ENCODE measurements at places on chromosomes 7 and 10.

- peaks cover 6% of the 10 kb centered on the region for H3K27me3 ChIP-seq
- no peak for DNase-seq
- no peak overlapping the region for H3K27ac ChIP-seq
- H3K4me3 ChIP-seq, result no peak overlapping the region
- H3K4me1 ChIP-seq, result no peaks in the 10 kb centered on the region
Measured at GRCh38 chr10:80908611-80909010, 370.9 kb downstream of the SH2D4B start.

DNA sequence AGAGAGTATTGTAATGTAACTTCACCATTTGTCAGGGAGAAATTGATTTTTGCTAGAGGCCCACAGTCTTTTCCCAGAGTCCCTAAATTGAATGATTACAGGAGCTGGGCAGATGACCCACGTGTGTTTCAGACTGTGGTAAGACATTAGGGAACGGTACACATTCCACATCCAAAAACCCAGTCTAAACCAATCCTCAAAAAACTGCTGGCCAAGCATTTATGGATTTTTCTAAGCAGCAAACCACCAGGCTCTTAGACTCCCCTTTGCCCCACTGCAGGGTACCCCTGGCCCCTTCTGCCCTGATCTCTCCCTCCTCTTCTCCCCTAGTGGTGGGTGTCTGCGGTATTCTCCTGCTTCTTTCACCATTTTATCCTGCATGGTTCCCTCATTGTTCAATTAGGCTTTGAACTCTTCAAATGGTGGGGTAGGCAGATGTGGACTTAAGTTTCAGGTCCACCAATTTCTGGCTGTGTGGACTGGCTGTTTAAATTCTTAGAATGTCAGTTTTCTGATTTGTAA, 135.5 kb upstream of the SORCS3 start:
- H3K27ac ChIP-seq, result no peak overlapping the region
- H3K27me3 ChIP-seq, result peaks cover 17% of the 10 kb centered on the region
- no peak overlapping the region for H3K4me3 ChIP-seq

DNA sequence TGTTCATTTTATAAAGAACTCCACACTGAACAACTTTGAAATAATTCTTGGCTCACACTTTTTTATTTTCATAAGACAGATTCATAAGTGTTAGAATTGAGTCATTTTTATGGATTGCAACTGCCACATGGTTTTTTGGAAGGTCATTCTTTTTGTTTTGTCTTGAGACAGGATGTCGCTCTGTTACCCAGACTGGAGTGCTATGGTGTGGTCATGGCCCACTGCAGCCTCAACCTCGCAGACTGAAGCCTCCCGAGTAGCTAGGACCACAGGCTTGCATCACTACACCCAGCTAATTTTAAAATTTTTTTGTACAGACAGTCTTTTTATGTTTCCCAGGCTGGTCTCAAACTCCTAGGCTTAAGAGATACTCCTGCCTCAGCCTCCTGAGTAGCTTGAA, 20.3 kb downstream of the BMS1 start:
- no peak for DNase-seq
- no peak overlapping the region for H3K27ac ChIP-seq
- no peaks in the 10 kb centered on the region for H3K27me3 ChIP-seq
- peaks cover 74% of the 10 kb centered on the region for H3K36me3 ChIP-seq

GRCh38 chr10:69650589-69651261, 20.7 kb downstream of the FAM241B start:
- no peaks in the 10 kb centered on the region for H3K4me1 ChIP-seq
- no peak overlapping the region for H3K27ac ChIP-seq
- H3K4me3 ChIP-seq, result no peak overlapping the region

GRCh38 chr10:74335501-74335900, 184.5 kb downstream of the ADK start:
- H3K27me3 ChIP-seq, result no peaks in the 10 kb centered on the region
- peaks cover 12% of the 10 kb centered on the region for H3K4me1 ChIP-seq
- peaks cover 19% of the 10 kb centered on the region for H3K36me3 ChIP-seq
- DNase-seq, result no peak
- H3K4me3 ChIP-seq, result no peak overlapping the region

DNA sequence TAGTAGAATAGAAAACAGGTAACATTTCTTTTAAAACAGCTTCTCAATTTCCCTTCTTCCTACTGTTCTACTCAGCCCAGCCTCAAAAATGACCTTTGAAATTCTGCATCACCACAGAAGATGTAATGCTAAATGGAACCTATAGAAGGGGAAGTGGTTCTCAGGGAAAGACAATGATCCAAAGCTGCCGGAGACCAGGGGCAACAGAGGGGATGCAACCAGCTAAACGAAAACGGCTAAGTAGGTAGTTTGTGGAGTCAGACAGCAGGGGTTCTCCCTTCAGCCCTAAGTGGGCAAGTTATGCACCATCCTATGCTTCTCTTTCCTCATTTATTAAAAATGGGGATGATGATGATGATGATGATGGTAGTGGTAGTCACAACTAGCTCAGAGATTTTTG, 214.3 kb downstream of the ELMO1 start:
- no peak overlapping the region for H3K27ac ChIP-seq
- peaks cover 2% of the 10 kb centered on the region for H3K4me1 ChIP-seq
- DNase-seq, result no peak
- no peaks in the 10 kb centered on the region for H3K27me3 ChIP-seq

- H3K27ac ChIP-seq, result no peak overlapping the region
- DNase-seq, result no peak
- H3K27me3 ChIP-seq, result no peaks in the 10 kb centered on the region
- H3K36me3 ChIP-seq, result no peaks in the 10 kb centered on the region
- H3K4me1 ChIP-seq, result no peaks in the 10 kb centered on the region
Measured at GRCh38 chr7:97342512-97342911, 225.0 kb downstream of the SDHAF3 start.

- no peak for DNase-seq
- H3K4me1 ChIP-seq, result peaks cover 46% of the 10 kb centered on the region
- H3K27me3 ChIP-seq, result no peaks in the 10 kb centered on the region
- H3K4me3 ChIP-seq, result no peak overlapping the region
- H3K36me3 ChIP-seq, result no peaks in the 10 kb centered on the region
- no peak overlapping the region for H3K27ac ChIP-seq
Measured at GRCh38 chr7:6254866-6255265, 17.6 kb downstream of the CYTH3 start.
